Daoy (cell line): ENCODE measurements at places on chromosomes 2 and 18.

- DNase-seq = no peak
These were observed 172.8 kb downstream of the RNF144A start for GRCh38 chr2:7089898-7090510.

DNA sequence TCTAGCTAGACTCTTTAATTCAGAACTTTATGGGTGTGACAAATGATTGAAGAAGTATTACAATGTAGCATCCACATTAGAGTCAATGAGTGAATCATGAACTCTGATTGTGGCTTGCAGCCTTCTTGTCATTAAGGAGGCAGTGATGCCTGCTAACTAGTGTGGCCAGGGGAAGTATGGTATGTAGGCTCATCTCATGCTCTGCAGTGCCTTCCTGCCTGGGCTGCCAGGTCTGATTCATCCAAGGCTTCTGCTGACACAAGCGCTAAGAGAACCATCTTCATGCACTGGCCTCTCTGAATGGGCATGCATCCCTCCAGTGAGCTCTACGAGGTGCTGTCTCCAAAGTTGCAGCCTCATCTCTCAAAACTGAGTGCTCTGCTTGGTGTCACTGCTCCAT lies 144.3 kb downstream of the MTCL1 start:
- DNase-seq = no peak

GRCh38 chr18:10119991-10120390 lies 206.2 kb downstream of the VAPA start:
- no peak for DNase-seq

DNA sequence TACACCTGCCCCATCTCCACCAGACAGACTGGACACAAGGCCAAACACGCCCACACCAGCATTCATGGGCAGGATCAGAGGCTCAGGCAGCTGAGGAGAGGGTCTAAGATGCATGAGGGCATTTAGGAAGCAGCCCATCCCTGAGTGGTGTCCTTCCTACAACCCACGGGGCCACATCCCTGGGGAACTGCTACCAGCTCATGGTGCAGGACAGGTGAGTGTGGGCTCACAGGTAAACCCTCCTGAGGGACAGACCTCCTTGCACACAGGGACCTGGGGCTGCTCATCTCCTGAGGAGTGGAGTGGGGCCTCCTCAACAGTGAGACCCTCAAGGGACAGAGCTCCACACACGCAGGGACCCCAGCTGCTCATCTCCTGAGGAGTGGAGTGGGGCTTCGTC lies 14.6 kb downstream of the PARD6G start:
- no peak for DNase-seq

- no peak for DNase-seq
These were observed 69.7 kb downstream of the DCC start for GRCh38 chr18:52409727-52410126.

DNA sequence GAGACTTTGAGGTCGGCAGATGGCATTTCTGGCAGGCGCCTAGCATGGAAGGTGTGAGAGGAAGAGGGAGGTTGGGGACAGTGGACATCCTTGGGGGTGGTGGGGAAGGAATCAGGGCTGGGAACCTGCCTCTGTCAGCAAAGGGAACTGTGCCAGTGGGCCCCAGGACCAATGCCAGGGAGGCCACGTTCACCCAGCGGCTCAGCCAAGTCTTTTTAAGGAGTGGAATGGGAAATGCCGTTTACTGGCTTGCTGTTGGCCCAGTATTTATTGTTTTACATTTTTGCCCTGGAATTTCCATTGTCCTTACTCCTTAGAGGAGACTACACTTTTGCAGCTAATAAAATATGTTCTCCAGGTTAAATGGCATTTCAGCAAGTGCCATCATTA lies 135.2 kb downstream of the MCFD2 start:
- no peak for DNase-seq

DNA sequence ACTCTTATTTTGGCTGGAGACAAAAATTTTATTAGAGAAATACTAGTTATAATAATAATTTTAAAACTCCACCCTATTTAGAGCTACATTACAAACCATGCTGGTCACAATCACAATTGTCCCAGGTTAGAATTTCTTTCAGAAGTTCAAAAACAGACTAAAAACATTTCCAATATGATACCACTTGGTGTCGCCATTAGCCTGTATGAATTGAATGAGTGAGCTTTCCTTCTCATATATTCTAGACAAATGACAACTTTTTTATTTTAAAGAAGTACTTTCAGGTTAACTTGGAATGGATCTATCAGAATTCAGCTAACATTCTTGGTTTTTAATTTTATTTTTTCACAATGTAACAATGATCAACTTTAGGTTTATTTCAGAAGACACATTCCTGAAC lies 48.0 kb downstream of the SERPINB8 start:
- no peak for DNase-seq

- DNase-seq = peak; percentile 56
These were observed 5.8 kb downstream of the HDLBP start for GRCh38 chr2:241309684-241310117.

GRCh38 chr2:39424951-39425350 lies 12.1 kb downstream of the MAP4K3 start:
- no peak for DNase-seq

- no peak for DNase-seq
These were observed 234.1 kb downstream of the CCDC102B start for GRCh38 chr18:69032009-69032408.

DNA sequence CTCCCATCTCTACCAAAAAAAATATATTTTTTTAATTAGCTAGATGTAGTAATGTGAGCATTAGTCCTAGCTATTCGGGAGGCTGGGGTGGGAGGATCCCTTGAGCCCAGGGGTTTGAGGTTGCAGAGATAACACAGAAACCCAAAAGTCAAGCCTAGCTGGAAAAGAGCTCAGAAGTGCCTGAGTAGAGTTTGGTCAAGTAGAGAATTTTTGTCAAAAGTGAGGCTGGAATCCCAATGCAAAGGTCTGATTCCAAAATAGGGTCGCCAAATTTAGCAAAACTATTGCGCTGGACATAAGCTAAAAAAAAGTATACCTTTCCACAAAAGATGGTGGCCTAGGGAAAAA lies 15.5 kb upstream of the MSH6 start:
- no peak for DNase-seq

GRCh38 chr2:28419003-28419402 lies 26.3 kb downstream of the FOSL2 start:
- DNase-seq = no peak

- no peak for DNase-seq
These were observed 15.1 kb upstream of the WDR33 start for GRCh38 chr2:127826047-127826446.

DNA sequence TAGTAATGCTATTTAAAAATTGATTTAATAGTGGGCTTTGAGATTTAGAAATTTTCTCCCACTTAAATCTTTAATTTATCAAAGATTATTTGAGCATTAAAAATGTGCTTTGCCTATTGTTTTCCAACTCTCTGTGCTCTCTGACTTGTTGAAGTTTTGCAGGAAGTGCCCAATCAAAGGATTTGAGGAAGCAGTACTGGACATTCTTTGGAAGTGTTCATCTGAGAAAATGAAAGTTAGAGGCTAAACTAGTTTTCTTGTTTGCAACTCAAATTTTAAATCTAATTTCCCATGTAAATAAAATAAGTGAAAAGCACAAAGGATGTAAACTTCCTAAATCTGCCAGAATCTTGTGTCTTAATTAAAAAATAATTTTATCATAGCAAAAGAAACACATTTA lies 89.1 kb downstream of the CAMKMT start:
- no peak for DNase-seq

DNA sequence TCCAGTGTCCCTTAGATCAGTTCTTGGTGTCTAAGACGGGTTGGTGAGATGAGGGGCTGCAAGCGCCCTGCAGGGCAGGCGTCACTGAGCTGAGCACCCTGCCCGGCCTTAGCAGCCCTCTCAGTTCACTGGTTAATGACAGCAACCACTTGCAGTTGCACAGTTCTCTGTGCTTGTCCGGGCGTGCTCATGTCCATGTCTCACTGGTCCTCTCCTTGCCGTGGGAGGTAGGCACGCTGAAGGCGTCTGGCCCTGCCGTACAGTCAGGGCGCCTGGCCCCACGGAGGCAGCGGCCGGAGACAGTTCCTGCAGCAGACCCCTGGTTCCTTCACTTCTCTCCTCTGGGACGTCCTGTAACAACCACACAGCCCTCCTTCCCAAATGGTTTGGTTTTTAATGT lies 75.3 kb downstream of the ARHGEF4 start:
- DNase-seq = no peak

GRCh38 chr2:72911256-72911655 lies 6.1 kb upstream of the EMX1 start:
- no peak for DNase-seq

DNA sequence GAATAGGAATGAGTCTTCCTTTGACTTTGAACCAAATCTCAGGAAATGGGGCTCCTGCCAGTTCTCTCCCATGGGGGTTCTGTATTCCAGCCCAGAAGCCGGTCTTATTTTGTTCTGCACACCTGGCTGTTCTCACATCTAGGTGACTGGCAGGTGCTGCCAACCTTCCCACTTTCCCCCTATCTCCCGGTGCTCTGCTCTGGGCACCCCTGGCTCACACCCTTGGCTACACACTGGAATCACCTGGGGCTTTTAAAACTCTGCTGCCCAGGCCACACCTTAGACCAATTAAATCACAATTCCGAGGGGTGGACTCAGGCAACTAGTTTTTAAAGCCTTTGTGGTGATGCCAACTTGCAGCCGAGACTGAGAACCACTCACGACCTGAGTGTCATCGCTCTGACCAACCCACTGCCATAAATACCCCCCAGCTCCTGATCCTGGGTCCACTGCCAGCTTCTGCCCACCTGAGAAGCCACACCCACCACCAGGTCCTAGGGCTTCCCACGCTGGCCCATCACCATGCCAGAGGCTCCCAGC lies 69.2 kb downstream of the KCNF1 start:
- no peak for DNase-seq

DNA sequence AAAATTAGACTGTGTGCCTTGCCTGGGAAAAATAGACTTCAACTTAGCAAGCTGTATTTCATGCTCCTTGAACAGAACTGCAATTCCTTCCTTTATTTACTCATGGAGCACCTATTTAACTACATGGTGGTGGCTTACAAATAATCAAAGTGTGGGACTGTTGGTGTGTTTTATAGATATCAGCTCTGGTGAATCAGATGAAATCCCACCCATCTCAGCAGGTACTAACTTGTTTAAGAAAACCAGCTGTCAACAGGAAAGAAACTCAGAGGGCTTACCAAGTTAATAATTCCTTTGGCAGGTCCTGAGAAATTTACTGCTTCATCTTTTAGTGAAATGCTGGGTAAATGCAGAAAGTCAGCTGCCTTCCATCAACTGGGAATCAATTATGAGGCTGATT lies 830.6 kb downstream of the SLC4A3 start:
- no peak for DNase-seq

- no peak for DNase-seq
These were observed 126.1 kb downstream of the CTNNA2 start for GRCh38 chr2:79638954-79639353.

- DNase-seq = no peak
These were observed 7.2 kb downstream of the PTPN4 start for GRCh38 chr2:119766944-119767343.

- no peak for DNase-seq
These were observed 232.7 kb downstream of the ALPK2 start for GRCh38 chr18:58396144-58396543.

GRCh38 chr2:235505181-235505741 lies 11.4 kb downstream of the AGAP1 start:
- no peak for DNase-seq

DNA sequence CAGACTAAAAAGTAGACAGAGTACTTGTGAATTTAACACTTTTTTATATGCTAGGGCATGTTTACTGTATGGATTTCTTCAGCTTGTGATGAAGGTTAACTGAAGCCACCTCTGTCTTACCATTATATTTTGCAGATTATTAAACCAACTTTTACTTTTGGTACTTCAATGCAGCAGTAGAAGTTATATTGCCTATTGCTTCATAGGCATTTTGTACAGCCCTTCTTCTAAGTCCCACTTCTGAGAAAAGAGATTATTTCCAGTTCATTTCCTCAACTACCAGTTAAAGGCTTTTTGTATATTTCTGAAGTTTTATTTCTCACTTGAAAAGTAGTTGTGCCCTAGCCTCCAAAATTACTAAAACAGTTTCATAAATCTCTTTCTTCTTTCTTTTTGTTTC lies 256.4 kb upstream of the FBXO11 start:
- no peak for DNase-seq

- DNase-seq = no peak
These were observed 9.0 kb downstream of the DGUOK start for GRCh38 chr2:73935641-73936040.

DNA sequence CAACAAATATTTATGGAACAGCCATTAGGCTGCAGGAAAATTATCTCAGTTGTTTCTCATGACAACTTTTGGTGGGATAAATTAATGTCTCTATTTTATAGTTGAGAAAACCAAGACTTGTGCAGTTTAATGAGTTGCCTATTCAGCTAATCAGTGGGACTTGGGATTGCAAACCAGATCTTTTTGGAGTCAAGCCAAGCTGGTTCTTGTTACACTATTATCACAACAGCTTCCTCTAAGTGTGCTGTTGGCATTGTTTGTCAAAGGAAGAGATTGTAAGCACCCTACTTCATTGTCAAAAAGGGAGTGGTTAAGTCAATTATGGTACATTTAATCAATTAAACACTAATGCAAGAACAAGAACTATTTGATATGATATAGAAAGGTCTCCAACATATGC lies 119.2 kb downstream of the PAX3 start:
- DNase-seq = no peak

DNA sequence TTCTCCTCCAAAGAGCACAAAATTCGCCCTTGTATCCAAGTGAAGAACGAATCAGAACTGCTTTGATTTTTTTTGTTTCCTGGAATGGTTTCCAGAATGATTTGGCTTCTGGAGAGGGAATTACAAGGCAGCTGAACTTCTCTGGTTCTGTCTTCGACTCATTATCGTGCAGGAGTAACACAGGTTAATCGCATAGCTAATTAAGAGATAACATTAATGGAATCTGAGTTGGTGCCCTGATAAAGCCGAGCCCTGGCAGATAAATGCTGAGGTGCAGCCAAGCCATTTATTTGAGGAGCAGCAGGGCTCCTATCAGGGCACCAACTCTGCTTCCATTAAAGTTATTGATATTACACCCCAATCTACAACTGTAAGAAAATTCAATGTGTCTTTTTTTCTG lies 433.7 kb downstream of the ZNF521 start:
- DNase-seq = no peak

GRCh38 chr2:117917223-117917917 lies 96.5 kb downstream of the CCDC93 start:
- DNase-seq = no peak
